Ascending aorta (tissue), 2 donors: ENCODE measurements at places on chromosomes 1 and 21.

DNA sequence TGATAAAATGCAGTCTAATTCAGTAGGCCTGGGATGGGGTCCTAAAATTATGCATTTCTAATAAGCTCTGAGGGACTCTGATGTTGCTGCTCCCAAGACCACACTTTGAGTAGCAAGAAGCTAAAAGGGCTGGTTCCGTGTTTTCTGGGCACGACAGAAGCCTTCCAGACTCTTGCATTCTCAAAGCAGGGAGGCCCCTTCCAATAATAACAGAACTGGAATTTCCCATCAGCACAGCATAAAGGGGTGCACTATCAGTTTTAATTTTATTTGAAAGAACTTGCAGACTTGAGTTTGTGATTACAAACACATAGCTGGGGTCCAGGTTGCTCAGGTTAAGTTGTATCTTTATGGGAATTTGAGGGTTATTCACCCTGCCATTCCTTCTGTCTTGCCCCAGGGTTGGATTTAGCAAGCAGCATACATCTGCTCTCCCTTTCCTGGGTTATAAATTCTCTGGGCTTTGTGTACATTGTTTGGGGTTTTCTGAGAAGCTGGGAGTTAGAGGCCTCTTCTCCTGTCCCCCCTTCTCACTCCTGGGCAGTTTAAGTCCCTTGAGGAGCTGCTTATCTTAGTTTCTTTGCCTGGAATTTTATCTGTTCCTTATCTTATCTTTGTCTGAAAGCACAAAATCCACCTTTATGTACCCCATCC lies 94.2 kb upstream of the SLC2A1 start:
- no peak for DNase-seq

- no peak for DNase-seq
Measured at GRCh38 chr1:213399695-213400094, 348.7 kb downstream of the RPS6KC1 start.

DNA sequence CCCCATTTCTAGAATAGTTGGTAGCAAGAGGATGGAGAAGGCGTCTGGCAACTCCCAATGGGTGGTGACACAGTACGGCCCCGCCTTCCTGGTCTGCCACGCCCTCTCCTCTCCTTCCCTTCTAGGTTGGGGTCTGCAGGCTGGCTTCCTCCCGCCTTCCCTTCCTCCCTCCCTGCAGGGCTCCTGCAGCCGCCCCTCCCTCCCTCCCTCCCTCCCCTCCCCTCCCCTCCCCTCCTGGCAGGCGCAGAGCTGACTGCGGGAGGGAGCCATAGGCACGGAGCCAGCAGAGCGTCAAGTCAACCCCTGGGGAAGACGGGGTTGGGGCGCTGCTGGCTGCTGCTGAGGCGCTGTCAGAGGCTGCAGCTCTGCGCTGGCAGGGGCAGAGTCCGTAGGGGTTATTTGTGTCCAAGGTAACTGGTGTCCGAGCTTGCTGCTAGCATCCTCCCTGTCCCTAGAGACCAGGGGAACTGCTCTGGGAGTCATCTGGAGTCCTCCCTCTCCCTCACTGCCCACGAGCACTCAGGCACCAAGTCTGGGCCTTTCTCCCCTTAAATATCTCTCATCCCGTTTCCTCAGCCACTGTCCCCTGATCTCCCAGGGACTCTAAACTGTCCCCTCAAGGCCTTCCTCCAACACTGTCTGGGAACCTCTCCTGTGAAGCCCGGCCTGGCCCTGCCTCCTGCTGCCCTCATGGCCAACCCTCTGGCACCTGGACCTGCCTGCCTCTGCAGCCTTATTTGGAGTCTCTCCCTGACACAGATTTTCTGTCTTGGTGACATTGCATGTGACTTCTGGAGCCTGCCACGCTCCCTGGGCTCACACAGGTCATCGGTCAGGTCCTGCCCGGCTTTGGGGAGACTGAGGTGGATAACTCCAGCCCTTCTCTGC lies 57.4 kb upstream of the ACOT11 start:
- DNase-seq: no peak

DNA sequence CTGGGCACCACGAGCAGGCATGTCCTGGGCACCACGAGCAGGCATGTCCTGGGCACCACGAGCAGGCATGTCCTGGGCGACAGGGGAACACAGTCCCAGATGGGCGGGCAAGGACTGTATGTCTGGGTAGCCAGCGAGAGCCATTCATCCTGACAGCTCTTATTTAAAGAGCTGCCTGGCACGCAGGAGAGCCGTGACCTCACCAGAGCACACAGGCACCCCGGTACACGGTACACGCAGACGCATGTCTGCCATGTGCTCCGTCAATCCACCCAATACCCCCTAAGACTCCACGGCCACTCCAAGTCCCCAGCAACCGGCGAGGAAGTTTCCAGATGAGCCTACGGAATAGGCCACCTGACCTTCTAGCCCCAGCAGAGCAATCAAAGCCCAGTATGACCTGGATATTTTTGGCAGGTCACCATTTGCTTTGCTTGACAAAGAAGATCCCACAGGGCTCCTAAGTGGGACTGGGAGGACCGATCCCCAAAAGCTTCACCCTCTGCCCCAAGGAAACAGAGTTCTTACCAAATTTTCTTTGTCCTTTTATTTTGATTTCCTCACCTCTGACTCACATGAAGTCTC lies 51.7 kb downstream of the CASZ1 start:
- no peak for DNase-seq

DNA sequence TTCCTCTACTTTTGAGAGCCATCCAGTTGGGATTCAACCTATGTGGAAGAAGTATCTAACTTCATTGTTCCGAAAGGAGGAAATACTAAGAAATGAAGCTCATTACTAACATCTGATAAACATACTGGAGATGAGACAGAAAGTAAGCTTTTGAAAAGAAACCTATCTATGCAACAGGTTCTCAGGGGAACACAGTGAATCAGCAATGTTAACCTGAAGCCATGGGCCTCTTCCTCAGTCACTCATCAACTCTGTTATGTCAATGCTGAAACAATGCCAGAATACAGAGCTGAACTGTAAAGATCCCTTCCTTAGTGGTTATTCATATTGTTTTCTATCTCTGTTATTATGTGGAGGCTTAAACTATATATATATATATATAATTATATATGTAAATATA lies 55.5 kb upstream of the ESRRG start:
- no peak for DNase-seq

DNA sequence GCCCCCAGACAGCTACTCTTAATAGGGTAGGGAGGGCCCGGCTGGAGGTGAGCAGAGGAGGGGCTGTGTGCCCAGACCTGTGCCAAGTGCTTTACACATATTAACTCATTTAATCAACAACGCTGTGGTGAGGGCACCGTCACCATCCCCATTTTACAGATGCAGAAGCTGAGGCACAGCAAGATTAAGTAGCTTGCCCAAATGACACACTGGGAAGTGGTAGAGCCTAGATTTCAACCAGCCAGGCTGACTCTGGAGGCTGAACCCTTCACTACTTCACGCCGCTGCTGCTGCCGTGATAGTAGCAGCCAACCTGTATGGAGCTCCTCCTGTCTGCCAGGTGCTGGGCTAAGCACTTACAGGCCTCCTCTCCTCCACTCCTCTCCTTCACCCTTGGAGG lies 127.2 kb downstream of the PTPRU start:
- DNase-seq: peak; percentile 44

- DNase-seq: no peak
Measured at GRCh38 chr21:44865561-44866280, 7.8 kb downstream of the PTTG1IP start.
